ENCODE measurements at places on chromosomes 16 and 17.

DNA sequence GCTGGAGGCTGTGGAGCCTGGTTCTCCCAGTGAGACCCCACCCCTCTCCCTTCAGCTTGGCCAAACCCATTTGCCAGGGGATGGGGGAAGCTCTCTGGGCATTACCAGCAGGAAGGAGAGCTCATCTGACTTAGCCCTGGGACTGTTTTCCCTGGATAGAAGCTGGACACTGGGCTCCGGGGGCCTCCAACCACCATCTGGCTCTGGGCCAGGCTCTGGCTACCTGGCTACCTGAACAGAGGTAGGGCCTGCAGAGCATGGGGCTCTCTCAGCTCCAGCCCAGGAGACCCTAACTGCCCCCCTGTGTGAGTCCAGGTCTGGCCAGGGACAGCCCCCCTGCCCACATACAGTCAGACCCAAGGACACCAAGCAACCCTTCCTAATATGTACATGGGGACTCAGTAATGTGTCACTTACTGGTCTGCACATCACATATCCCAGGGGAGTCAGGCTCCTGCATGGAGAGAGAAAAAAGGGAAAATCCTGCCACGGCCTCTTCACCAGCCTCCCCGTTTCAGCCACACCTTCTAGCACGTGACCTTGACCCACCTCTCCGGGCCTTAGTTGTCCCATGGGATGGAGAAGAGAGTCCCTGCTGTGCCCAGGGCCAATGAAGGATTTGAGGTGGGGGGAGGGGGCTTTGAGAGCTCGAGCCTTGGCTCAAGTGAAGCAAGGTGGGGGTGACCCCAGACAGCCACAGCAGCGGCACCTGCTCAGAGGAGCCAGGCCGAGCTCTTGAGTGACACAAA, 13.8 kb downstream of the CNGB1 start:
- DNase-seq, result no peak

GRCh38 chr17:44389723-44390202, 314 bp upstream of the ITGA2B start:
- no peak for DNase-seq

DNA sequence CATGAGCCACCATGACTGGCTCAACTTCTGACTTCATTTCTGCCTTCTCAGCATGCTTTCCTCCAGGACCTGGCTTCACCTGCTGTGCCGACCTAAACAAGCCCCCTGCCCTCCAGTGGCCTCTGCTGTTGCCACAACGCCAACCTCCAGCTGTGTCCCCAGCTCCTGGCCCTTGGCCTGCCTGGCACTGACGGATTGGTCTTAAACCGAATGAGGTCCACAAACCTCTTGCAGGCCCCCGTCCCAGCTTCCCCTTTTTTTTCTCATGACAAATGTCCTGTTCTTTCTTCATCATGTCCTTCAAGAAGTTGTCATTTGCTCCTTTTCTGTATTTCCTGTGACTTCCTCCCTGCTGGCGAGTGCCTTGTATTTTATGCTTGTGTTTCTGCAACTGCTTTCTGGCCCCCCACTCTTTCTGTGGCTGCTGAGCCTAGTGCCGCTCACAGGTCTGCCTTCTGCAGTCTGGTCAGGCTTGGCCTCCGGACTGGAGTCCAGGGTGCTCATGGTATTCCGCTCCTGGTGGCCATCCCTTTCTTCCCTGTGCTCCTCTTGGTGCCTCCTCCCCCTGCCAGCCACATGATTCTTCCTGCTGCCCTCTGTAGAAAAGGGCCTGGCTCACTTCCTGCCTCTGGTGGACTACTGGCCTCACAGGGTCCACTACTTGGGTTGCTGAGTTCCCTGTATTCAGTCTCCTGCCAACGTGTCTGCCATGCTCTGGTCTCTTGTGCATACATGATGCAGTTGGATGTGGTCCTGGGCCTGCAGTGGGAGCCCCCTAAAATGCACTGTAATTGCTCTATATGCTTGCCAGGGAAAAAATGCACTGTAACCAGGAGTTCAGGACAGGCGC, 2.9 kb downstream of the ATP6V0C start:
- peak; percentile 26 for DNase-seq

- DNase-seq, result no peak
Measured at GRCh38 chr17:6040504-6040903, 29.7 kb upstream of the WSCD1 start.

- no peak for DNase-seq
Measured at GRCh38 chr17:39335704-39336223, 65.7 kb downstream of the FBXL20 start.

- DNase-seq, result no peak
Measured at GRCh38 chr17:80527016-80527645, 17.5 kb upstream of the RPTOR start.

- no peak for DNase-seq
Measured at GRCh38 chr16:70770626-70771552, 30.1 kb downstream of the VAC14 start.

Data from left hindlimb (tissue), 1 donor.